Hematopoietic multipotent progenitor cell (in vitro differentiated cells): ENCODE measurements at places on chromosomes 4 and X.

GRCh38 chr4:182932651-182933050 is 15.5 kb upstream of the DCTD start:
- no peak for DNase-seq

- DNase-seq = no peak
Measured at GRCh38 chr4:174707051-174707676, 121.9 kb downstream of the GLRA3 start.

DNA sequence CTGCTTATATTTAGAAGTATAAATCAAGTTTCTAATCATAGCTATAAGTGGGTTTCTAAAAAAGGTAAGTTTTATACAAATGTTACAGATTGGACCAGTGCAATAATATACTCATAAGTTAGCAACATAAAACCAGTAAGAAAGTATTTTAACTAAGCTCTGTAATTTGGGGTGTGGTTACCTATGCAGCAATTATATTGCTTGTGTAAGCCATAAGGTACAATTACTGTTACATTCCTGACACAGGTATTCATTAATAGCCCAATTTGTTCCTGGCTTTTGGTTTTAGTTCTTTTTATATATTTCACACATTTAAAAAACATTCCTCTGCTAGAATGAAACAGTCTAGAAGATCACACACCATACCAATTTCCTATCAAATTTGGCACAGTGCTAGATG is 115.1 kb downstream of the FRYL start:
- DNase-seq = no peak

- DNase-seq = peak; percentile 49
Measured at GRCh38 chr4:73718375-73719373, 21.7 kb upstream of the CXCL8 start.

DNA sequence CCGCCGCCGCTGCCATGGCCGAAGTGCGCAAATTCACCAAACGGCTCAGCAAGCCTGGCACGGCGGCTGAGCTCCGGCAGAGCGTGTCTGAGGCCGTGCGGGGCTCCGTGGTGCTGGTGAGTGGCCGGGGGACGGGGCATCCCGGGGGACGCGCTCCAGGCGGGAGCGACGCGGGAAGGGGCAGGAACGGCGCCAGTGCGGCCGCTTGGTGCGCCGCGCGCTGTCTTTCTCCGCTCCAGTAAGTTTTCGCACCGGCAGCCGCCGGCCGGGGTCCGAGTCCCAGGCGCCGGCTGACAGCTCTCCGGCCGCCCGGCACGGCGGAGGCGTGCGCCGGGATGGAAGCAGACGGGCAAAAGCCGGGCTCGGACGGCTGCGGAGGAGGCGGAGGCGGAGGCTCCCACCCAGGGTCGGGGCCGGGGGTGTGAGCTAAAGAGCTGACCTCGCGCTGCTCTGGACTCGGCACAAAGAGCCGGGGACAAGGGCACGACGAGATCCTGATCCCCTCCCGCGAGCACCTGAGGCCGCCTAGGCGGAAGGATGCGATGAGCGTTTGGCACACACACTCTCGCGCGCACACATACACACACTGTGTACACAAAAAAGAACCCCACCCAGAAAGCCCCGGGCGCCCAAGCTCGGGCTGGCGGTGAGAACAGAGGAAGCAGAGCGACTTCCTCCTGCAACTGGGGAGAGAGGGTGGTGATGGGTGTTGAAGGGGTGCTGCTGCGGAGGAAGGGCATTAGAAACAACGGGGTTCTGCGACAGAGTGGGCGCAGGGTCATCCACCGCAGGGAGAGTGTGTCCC is 545 bp downstream of the DOCK11 start:
- no peak for DNase-seq

DNA sequence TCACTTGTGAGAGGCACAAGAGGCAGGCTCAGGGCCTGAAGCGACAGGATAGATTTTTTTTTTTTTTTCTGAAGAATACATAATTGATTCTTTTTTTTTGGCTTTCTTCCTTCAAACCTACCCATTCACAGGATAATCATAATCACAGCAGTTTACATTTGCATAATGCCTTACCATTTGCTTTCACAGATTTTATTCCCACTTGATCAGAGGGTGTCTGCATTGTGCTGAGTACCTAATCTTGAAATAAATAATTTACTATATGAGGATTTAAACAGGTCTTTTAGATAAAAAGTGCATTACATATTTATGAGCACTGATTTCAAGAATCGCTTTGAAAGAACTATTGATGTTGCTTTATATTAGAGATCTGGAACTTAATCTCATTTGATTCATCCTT is 219.3 kb downstream of the SPRY1 start:
- no peak for DNase-seq

GRCh38 chr4:140764785-140765392 is 8.7 kb upstream of the TBC1D9 start:
- DNase-seq = no peak

DNA sequence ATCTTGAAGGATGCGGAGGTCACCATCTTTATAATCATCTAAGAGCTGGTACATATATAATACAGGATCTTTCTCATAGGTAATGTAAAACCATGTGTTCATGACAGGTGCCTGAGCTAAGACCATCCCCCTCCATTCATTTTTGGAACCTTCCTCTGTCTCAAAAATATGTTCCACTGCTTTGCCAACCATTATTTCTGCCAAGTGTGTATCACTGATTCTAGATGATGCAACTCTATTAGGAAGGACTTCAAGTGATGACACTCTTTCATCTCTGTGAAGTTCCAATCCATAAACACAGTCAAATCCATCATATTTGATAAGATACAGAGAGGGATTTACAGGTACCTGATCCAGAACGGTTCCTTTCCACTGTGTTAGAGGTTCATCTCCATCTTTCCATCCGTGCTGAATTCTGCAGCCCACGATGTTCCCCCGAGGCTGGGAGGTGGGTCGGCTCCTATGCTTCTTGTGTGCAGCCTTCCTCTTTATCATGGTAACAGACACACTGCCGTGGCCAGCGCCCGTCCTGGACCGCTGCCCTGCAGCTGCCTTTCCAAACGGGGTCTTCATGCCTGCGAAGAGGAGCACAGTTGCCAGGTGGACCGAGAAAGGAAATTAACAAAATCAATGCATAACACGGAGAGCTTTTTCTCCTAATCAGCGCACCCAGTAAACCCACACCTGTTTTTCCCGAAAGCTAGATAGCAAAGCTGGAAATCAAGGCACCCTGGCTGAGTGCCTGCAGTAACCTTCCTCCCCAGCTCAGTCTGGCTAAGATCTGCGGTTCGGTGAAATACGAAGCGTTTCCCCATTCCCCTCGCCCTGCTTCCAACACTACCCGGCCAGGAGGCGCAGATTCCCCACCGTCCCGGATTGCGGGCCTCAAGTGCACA is 718 bp downstream of the SPIN3 start:
- DNase-seq = no peak

- no peak for DNase-seq
Measured at GRCh38 chr4:53016099-53016820, 154.1 kb downstream of the RASL11B start.

- DNase-seq = no peak
Measured at GRCh38 chrX:68640661-68641060, 6.8 kb upstream of the STARD8 start.

- DNase-seq = peak; percentile 20
Measured at GRCh38 chrX:107537815-107538214, 88.4 kb downstream of the FRMPD3 start.

DNA sequence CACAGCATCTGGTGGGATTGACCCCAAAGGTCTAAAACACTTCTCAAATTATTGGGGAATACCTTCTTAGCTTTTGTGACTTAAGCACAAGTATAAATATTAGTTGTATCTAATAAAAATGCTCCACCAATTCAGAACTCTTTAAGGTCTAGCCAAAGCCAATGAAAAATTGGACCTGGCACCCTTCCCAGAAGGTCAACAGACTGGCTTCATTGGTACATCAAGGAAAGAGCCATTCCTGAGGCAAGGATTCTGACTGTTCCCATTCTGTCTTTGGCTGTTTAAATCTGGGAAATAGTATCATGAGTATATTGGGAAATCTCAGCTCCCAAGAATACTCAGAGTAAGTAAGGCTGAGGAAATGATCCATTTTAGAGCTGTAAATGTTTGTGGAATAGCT is 153.0 kb upstream of the TRPC5 start:
- no peak for DNase-seq

GRCh38 chr4:139048026-139048425 is 32.4 kb downstream of the NOCT start:
- no peak for DNase-seq

- no peak for DNase-seq
Measured at GRCh38 chr4:89070041-89070440, 13.1 kb upstream of the FAM13A start.

GRCh38 chrX:110675886-110676285 is 119.7 kb downstream of the CHRDL1 start:
- no peak for DNase-seq

DNA sequence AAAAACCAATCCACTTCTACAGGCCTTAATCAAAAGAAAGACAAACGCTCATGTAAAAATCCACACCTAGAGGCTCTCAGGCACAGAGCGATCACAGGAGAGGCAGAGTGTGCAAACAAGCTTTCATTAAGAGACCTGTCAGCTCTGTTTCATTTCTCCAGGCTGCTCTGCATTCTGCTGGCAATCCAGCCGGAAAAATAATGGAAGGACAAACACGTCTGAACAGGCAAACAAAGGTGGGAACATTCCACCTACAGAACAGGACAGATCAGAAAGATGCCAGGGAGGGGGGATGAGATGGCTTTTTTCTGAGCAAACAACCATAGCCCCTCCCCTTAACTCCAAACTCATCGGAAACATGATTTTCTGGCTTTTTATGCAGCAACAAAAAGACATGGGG is 9.7 kb downstream of the SOD3 start:
- no peak for DNase-seq

- DNase-seq = no peak
Measured at GRCh38 chr4:20589436-20589835, 110.8 kb upstream of the PACRGL start.

GRCh38 chr4:153542131-153542530 is 76.0 kb downstream of the TMEM131L start:
- no peak for DNase-seq

DNA sequence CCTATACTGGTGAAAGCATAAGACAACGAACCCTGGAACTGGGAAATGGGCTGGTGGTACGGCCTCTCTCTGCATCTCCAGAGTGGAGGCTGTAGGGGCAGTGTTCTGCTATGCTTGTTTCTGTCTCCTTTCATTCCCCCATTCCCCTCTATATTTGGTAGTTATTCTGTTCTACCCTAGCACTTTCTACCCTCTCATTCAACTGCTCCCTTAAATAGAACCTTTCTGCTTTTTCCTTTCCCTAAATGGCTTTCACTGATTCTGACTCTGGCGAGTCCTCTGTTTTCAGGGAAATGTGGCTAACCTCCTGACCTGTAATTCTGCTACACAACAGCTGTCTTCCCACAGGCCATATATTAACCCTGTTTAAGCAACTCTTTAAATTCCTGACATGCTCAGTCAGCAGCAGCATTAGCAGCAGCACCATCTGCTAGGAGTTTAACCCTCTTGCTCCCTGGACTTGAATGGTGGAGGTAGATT is 94.2 kb downstream of the CXCL13 start:
- DNase-seq = no peak

DNA sequence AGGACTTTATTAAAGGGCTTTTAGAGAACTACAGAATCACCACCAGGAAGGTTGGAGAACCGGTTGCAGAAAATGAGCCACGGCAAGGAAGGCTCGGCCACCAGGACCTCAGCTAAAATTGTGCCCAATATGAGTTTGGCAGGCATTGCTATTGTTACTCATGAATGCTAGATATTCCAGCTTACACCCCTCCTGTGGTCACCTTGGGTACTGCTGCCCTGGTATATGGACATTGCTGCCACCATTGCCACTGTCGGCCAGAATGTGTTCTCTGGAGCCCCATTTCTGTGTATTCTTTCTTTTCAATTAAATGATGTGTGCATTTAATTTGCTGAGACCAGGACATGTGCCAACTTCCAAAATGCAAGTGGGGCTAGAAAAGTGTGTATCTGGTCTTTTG is 626.7 kb upstream of the BOD1L1 start:
- DNase-seq = no peak

GRCh38 chrX:46750889-46751288 is 8.0 kb downstream of the SLC9A7 start:
- DNase-seq = no peak

GRCh38 chr4:154312246-154312645 is 179.4 kb downstream of the DCHS2 start:
- DNase-seq = no peak

DNA sequence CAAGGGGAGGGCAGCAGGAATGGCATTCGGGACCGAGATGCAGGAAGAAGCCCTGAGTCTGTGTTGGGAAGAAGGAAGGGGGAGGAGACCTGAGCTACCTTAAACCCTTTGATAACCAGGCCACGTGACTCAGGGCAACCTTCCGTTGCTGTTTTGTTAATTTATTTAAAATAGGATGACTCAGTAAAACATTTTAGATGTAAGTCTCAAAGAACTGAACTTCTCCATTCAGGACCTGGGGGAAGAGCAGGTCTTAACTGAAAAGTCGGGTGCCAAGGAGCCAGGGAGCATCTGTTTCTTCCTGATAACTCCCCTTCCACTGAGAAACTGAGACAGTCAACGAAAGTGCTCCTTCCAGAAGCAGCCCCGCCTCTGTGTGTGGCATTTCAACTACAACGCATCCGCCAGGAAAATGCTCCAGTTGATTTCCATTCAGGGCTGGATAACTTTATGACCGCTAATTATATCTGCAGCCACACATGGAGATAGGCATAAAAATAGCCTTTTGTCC is 88.0 kb downstream of the IRF2 start:
- DNase-seq = no peak

GRCh38 chrX:117969328-117969727 is 147.3 kb downstream of the KLHL13 start:
- no peak for DNase-seq

DNA sequence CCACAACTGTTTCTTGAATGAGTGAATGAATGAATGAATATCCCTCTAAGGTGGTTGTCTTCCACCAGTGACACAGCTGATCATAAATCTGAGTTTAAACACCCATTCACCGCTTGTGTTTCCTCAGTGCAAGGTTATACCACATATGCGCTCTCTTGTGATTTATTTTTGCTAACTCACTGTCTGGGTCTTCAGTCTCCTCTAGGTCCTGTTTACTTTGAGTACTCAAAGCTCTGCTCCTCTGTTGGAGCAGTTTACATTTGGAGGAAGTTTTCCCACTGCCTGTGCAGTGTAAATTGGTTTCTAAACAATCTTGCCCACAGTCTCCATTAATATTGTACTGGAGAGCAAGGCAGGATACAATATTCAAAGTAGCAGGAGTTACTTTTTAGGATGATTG is 212.6 kb upstream of the JADE1 start:
- DNase-seq = no peak

DNA sequence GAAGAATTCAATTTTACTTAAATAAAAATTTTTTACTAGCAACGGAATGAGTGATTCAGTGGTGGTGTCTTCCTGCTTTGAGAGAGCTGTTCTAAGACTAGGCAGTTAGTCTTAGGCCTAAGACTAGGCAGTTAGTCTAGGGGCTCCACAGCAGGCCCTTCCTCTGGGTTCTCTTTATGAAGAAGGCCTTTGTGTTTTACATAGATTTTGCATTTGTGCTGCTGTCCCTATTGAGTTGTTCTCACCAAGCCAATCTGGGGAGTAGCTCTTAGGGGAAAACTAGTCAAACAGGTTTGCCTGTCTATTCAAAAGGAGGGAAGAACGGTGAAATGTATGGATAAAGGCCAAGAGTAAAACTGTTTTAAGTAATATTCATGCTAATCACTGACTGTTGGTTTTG is 7.6 kb downstream of the UGT8 start:
- no peak for DNase-seq
